ENCODE measurements at places on chromosomes 2 and 18.

GRCh38 chr2:39631718-39632117, 34.0 kb upstream of the TMEM178A start:
- peak; percentile 40 for DNase-seq

DNA sequence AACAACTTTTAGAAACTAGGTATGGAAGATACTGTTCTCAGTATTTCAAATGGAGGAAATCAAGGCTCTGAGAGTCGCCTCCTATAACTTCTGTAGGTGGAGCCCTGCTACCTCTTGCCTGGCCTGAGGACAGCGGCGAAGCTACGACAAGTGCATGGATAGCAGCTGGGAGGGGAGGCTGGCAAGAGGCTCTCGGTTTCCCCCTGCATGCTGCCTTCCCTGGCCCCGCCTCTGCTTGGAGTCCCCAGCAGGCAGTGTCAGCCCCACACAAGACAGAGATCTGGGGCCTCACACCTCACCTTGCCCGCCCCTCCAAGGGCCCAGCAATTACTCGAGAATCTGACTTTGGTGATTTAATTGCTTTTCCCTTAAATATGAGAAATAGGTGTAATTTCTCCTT, 107.6 kb upstream of the POU3F3 start:
- no peak for DNase-seq

DNA sequence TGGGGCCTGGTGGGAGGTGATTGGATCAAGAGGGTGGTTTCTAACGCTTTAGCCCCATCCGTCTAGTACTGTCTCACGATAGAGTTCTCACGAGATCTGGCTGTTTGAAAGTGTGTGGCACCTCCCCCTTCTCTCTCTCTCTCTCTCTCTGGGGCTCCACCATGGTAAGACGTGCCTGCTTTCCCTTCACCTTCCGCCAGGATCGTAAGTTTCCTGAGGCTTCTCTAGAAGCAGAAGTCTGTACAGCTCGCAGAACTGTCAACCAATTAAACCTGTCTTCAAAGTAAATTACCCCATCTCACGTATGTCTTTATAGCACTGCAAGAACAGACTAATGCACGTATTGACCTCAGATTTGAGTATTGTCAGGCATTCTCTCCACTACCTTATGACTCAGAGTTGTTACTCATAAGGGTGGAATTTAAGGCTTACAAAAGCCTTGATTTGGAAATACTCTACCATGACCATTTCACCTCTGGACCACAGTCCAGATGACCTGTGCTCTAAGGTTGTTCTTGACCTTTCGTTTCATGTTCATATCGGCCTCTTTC, 99.5 kb upstream of the AGAP1 start:
- peak; percentile 86 for DNase-seq

GRCh38 chr18:56890632-56891031, 239.5 kb downstream of the WDR7 start:
- DNase-seq: peak; percentile 95

- DNase-seq: peak; percentile 50
Measured at GRCh38 chr18:10417191-10417590, 37.2 kb upstream of the APCDD1 start.

GRCh38 chr2:217698691-217699090, 304.1 kb downstream of the TNS1 start:
- DNase-seq: no peak

Measured in kidney tubule cell (primary cell).